ENCODE measurements at places on chromosomes 6 and 20. TPM values are rescaled to one million over a fixed set of nuclear protein-coding genes. Genes with fewer than 3 reads are reported as not detected.

DNA sequence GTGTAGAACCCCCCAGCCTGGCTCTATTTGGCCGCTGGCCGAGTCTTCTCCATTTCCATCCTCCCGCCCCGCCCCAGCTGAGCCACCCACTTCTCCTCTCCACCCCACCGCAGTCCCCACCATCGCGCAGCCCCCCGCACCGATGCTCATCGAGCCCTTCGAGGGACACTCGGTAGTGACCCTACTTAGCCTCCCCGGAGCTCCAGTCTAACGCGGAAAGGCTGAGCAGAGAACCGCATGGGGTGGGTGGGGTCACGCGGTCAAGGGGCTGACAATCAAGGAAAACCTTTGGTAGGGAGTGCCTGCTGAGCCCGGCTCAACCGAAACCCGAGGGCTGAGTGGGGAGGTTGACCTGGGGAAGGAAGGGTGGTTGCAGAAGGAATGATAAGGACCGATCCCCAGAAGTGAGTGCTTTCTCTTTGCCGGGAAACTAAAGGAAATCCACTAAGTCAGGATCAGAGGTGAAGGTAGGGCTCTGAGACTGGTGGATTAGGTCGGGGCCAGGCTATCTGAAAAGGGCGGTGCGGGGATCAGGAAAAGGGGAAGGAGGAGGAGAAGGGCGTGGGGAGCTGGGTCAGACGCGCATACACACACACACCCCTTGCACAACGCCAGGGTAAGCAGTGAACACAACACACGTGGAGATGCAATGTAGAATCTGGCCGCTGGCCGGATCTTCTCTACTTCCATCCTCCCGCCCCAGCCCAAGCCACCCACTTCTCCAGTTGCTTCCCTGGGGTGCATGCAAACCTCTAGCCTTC is 49.8 kb downstream of the CPXM1 start:
- H3K27me3 ChIP-seq, result peaks cover 18% of the 10 kb centered on the region
- H3K4me1 ChIP-seq, result peaks cover 17% of the 10 kb centered on the region
- DNase-seq, result no peak
- no peak overlapping the region for H3K27ac ChIP-seq
- H3K4me3 ChIP-seq, result peak overlapping the region; percentile 14

GRCh38 chr20:60097285-60097684 is 139.1 kb downstream of the CDH26 start:
- H3K4me3 ChIP-seq, result no peak overlapping the region
- H3K27me3 ChIP-seq, result peaks cover 19% of the 10 kb centered on the region
- no peaks in the 10 kb centered on the region for H3K4me1 ChIP-seq
- DNase-seq, result no peak

DNA sequence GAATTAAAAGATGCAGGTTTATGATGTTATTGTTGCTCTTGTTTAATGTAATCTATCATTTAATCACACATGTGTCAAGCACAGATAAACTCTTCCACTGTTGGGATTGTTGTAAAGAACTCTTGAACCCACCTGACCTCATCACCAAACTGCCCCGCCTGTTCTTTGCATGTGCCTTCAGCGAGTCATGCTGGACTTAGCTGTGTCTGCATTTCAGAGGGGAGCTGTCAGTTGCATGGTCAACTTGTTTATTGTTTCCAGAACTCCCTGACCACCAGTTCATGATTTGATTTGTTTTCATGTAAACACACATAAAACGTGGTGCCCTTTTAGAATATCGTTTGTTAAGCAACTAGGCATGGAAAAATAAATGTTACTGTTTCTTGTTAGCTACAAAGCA is 93.6 kb downstream of the KHDC1L start:
- H3K36me3 ChIP-seq, result peaks cover 13% of the 10 kb centered on the region
- H3K27ac ChIP-seq, result no peak overlapping the region

DNA sequence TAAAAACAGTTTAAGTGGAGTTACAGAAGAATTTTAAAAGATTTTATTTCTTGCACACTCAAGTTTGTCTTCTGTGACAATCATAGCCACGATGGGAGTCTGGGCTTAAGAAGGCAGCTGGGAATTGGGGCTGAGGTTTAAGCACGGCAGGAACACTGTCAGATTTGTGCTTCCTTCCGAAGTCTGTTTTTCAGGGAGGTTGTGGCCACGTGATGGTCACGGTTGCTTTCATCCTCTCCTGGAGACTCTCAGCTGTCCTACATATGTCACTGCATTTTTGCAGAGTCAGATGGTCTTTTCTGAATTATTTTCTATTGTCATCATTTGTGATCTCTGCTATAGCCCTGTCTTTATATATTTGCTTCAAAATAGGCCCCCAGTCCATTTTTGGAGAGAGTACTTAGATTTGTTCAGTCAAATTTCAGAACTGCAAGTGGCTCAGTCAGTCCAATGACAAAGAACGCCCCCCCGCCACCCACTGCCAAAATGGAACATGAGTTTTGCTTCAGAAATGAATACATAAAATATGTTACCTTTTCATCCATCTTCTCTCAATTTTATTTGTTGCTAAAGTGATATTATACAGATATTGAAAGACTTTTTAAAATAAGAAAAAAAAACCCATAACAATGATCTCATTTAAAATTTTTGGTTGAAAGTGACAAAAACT is 111.8 kb upstream of the ZFP64 start:
- H3K27ac ChIP-seq, result no peak overlapping the region
- H3K27me3 ChIP-seq, result no peaks in the 10 kb centered on the region
- H3K4me3 ChIP-seq, result no peak overlapping the region
- no peaks in the 10 kb centered on the region for H3K36me3 ChIP-seq
- peak; percentile 54 for DNase-seq

DNA sequence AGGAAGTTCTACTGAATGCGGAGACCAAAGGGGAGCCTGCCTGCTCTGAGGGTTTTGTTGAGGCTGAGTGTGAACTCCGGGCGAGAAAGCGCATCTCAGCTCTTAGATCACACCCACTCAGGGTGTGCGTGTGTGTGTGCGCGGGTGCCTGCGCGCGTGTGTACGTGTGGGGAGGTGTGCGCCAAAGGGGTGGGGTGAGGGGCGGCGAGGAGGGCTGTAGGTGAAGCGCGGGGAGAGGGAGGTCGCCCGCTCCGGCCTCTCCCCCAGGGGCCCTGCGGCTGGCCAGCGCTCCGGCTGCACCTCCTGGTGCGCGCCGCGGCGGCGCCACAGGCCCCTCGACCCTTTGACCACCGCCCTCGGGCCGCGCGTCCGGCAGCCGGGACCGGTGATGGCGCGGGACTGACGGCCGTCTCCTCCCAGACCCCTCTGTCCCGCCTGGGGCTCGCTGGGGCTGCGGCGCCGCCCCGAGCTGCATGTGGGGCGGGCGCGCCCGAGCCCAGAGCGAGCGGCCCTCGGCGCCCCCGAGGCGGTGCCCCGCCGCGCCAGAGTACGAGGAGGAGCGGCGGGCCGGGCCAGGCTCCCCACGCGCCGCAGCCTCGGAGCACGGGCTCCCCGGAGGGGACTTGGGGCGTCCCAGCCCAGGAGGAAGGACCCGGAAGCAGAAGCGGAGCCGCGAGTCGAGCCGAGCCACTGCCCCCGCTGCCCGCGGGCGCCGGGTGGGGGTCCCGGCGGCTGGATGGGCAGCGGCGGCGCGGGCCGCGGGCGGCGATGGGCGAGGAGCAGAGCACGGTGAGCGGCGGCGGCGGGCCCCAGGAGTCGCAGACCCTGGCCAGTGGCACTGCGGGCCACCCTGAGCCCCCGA is at the start of gene RNF217:
TSS of gene RNF217 (plus strand) at position 661 of the 862 bp plus-strand sequence. CDS start at position 769, 108 bp downstream.
- H3K36me3 ChIP-seq, result peaks cover 2% of the 10 kb centered on the region
- H3K4me3 ChIP-seq, result peak within 1 kb of the TSS; percentile 81
- H3K4me1 ChIP-seq, result peaks cover 41% of the 10 kb centered on the region
- H3K27me3 ChIP-seq, result peaks cover 52% of the 10 kb centered on the region

- no peaks in the 10 kb centered on the region for H3K27me3 ChIP-seq
- peaks cover 82% of the 10 kb centered on the region for H3K4me1 ChIP-seq
- H3K4me3 ChIP-seq, result no peak overlapping the region
- peak overlapping the region; percentile 91 for H3K27ac ChIP-seq
- no peak for DNase-seq
Observed at GRCh38 chr6:142823256-142823902, 121.6 kb downstream of the HIVEP2 start.

The CST7 gene
- 43.1 TPM for total RNA-seq

The GTSF1L gene
- total RNA-seq, result not detected

The DNAH8 gene
- total RNA-seq, result 0.15 TPM

The RGL2 gene
- 23.8 TPM for total RNA-seq
